ENCODE measurements at places on chromosomes 3 and 15.

DNA sequence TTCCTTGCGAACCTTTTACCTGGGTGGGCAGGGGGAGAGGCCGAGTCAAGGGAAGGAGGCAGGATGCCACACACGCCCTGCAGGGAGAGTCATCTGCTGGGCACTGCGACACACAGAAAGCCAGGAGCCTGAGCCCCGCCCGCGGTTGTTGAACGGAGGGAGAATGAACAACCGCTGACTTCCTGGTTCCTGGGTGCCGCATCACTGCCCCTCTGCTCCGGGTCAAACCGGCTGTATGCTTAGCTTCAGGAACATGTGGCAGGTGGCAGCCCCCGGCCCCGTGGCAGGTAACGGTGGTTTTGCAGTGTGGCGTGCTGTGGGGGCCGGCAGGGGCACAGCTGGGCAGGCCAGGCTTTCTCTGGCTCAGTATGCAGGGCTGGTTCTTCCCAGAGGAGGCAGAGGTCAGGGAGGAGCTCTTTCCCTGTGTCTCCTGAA is 33.4 kb downstream of the APBA2 start:
- DNase-seq = no peak

DNA sequence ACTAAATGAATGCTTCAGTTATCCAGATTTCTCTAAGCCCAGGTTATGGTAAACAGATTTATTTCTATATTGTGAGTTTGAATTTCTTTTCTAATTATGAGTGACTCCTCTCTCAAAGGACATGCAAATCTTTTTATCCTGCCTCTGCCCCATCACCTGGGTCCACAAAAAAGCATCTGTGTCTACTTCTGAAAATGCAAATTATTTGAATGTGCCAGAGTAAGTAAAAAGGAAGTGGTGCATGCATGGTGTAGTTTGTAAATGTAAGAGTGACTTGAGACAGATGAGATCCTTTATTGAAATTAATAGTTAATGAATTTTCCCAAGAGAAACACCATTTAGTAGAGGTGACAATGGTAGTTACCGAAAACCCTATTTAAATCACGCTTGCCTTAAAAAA is 26.9 kb downstream of the MCTP2 start:
- no peak for DNase-seq

GRCh38 chr3:81579744-81580143 is 181.7 kb downstream of the GBE1 start:
- DNase-seq = no peak

DNA sequence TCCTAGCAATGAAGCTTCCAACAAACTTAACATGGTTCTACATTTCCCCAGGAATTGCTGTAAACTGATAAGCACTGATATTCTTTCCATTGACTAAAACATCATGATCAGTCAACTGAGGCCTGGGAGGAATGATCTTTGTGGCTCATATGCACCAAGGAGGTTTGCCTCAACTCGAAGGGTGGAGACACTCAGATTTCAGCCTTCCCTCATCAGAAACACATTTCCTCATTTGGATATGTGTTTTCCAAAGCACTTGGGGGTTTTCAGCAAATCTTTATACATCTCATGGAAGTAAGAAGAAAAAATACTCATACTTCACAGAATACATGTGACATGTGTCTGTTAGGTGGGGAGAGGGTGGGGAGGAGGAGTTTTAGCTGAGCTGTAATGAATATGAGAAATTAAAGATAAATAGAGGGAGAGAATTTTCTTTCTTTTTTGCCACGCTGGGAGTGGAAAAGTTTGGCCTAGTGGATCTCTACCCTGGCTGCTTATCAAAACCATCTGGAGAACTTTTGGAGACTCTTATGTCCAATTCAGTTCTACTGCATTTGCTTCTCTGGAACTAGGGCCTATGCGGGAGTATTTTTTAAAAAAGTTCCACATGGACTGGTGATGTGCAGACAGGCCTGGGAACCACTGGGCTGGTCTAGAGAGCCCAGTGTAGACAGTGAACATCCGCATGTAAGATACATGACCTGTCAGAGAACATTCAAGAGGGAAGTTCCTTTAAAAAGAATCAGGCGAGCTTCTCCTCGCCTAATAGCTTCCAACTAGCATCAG is 301.0 kb upstream of the ICE2 start:
- no peak for DNase-seq

DNA sequence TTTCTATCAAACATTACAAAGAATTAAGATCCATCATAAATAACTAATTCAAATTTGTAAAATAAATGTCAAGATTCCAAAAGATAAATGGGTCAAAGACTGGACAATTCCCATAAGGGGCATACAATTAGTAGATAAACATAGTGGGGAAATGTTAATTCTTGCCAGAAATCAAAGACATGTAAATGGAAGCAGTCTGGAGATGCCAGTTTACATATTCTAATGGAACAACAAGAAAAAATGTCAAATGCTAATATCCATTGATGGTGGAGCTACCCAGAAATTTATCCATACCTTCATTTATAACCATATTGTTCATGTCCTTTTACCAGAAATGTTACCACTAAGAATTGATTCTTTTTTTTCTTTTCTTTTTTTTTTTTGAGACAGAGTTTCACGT is 13.7 kb upstream of the LIPC start:
- DNase-seq = no peak

All from COLO829 (cell line).